ENCODE measurements at places on chromosomes 5 and 9. TPM values are rescaled to one million over a fixed set of nuclear protein-coding genes. Genes with fewer than 3 reads are reported as not detected.

GRCh38 chr9:6758498-6759184 lies 868 bp downstream of the KDM4C start:
- peak; percentile 54 for DNase-seq
- peak overlapping the region; percentile 78 for H3K27ac ChIP-seq

The OR1L4 gene
- total RNA-seq: not detected

The SLC45A2 gene
- total RNA-seq: 1.1 TPM

The TSSK1B gene
- not detected for total RNA-seq
